ENCODE measurements at places on chromosomes 12 and 14.

DNA sequence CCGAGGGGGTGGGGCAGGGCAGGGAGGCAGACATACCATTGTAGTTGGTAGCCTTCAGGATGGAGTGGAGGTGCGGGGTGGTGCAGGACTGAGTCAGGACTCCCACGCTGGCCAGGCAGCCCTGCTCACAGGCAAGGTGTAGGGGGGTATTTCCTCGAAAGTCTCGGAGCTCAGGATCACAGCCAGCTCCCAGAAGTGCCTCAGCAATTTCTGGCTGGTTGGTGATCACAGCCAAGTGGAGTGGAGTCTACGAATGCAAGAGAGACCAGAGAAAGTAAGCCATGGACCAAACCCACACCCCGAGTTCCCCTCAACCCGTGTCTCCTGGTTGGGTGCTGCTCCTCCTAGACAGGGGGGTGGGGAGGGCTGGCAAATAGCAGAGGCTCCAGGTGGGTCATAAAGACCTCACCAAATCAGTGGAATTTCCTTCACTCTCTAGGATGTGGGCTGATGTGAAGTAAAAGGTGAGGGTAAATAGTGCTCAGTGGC lies 1.4 kb downstream of the NFKBIA start:
- DNase-seq, result peak; percentile 59

GRCh38 chr14:61695695-61696527 lies 598 bp downstream of the HIF1A start:
- peak; percentile 64 for DNase-seq

DNA sequence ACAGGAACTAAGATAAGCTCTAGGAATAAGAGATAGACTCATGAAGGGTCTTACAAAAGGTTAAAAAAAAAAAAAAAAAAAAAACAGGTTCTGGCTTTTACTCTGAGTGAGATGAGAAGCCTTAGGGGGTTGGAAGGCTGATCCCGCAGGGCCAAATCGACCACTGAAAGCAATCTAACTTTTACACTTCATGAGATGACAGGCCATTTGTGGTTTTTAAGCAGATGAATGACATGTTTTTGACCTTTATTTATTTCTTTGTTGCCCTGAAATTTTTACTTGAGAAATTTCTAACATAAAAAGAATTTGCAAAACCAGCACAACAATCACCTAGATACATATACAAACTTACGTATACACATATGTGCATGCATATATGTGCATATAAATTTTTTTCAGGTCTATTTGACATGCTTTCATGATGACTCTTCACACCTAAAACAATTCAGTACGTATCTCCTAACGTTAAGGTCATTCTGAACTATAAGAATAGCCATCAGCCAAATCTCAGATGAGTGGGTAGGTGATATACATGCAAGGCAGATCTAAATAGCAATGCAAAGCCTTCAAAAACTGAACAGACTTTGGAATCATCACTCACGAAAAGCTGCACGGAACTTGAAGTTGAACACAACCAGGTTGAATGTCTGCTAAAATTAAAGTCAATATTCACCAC lies 87.0 kb downstream of the R3HDM2 start:
- no peak for DNase-seq

DNA sequence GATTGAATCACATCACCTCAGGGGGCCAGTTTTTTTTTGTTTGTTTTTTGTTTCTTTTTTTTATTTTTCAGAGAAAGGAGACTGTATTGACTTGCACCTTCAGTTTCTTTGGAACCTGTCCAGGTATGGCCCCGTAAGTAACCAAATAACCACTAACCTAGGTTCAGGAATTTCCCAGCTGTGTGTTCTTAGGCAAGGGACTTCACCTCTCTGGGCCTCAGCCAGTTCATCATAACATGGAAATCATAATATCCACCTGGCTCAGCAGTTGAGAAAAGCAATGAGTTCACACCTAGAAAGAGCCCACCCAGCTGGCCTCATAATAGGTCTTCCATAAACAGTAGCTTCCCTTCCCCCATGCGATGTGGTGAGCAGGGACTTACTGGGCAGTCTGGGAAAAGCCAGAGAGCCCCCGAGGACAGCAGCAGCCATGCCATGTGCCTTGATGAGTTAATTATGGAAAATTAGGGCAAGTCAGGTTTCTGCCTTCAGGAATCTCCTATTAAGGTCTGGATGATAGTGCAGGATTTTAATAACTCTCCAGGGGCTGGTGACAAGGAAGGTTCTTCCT lies 27.4 kb upstream of the WSCD2 start:
- DNase-seq, result no peak

DNA sequence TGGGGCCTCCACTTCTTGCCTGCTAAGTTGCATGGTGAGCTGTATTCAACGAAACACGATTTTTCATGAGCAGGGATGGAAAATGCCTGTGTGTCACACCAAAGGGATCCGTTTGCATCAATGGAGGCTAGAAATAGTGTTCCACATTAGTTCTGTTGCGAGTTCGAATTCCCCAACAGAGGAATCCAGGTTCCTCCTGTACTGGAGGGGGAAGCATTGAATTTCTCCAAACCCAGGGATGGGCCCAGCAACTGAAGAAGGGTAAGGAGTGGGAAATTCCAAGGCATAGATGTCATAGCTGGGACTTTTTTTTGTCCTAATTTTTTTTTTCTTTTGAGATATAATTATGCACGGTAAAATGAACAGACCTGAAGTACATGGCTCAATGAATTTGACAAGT lies 336.2 kb downstream of the DPF3 start:
- no peak for DNase-seq
